ENCODE measurements at places on chromosomes 13 and 19.
A peak's percentile ranks its signal among the peaks of the same experiment; 100 is the strongest.

- no peak for DNase-seq
Measured at GRCh38 chr13:100100115-100100879, 11.4 kb downstream of the PCCA start.

- DNase-seq, result no peak
Measured at GRCh38 chr13:28268800-28269223, 130.5 kb downstream of the PAN3 start.

DNA sequence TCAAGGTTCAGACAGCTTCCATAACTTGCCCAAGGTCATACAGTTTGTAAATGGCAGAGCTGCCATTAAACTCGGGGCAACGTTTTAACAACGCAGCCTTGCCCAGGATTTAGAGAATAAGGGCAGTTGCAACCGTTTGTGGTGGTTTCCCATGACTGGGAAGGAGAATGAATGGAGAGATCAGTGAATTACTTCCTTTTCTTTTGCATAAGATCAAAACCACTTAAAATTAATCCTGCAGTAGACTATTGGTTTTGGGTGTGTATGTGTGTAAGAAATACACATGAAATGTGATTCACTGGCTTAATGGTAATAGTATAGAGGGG is 179.1 kb upstream of the MIR17HG start:
- no peak for DNase-seq

GRCh38 chr19:2727640-2727944 is 6.4 kb upstream of the DIRAS1 start:
- no peak for DNase-seq

- DNase-seq, result no peak
Measured at GRCh38 chr19:51055866-51056265, 9.0 kb downstream of the KLK13 start.

GRCh38 chr19:22421797-22422196 is 349 bp downstream of the ZNF98 start:
- no peak for DNase-seq

DNA sequence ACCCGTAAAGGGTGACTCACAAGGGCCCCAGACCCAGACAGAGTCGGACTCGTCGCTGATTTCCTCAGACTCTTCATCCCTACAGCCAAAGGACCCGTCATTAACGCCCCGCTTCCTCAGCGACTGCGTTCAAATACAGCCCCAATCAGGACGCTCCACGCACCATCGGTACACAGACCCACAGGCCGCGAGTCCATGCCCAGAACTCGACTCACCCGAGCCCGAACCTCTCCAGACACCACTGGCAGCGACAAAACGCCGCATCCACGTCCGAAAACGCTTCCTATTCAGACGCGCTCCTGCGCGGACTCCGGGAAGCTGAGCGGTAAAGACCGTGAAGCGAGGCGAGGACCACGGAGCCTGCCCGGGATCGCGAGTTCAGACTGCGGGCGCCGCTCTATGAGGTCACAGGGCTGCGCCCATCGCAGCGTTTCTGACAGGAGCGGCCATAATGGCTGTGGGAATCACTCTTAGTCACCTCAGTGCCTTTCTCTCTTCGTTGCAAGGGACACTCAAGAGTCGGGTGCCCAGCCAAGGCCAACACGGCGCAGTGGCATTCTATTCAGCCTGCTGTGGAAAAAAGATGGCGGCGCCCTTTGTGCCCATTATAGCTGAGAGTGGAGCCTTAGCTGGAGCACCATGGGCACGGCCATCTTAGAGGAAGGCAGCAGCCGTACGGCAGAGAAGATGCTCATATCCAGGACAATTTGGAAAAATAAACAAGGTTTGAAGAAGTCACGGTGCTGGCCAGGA is at the start of gene ZNF614:
Gene ZNF614, minus strand, starts transcription at position 353 of the 753 bp plus-strand sequence. CDS start 2,634 bp downstream, outside the sequence.
- peak; percentile 88 for DNase-seq

DNA sequence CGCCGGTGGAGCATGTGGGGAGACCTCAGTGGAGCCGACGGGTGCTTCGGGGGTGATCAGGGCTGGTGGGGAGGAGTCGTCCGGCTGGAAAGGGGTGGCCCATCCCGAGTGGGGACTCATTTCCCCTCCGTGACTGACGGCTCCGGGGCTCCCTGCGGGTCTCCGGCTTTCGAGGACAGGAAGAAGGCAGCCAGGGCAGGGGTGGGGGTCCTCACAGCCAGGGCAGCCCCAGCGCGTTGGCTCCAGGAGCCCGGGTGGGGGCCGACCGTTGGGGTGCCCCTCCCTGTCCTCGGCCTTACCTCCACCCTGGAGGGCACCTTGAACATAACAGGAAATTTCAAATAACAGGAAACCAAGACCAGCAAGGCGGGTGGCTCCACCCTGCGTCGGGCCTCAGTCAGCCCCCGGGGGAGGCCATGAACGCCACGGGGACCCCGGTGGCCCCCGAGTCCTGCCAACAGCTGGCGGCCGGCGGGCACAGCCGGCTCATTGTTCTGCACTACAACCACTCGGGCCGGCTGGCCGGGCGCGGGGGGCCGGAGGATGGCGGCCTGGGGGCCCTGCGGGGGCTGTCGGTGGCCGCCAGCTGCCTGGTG is at the start of gene S1PR4:
Gene S1PR4, plus strand, starts transcription at position 393 of the 596 bp plus-strand sequence. Its CDS starts 24 bp downstream, at position 417.
- DNase-seq, result peak; percentile 83

- DNase-seq, result no peak
Measured at GRCh38 chr19:38975861-38976271, 324 bp upstream of the FBXO17 start.

GRCh38 chr13:36341718-36342117 is 4.5 kb downstream of the SPART start:
- DNase-seq, result no peak

DNA sequence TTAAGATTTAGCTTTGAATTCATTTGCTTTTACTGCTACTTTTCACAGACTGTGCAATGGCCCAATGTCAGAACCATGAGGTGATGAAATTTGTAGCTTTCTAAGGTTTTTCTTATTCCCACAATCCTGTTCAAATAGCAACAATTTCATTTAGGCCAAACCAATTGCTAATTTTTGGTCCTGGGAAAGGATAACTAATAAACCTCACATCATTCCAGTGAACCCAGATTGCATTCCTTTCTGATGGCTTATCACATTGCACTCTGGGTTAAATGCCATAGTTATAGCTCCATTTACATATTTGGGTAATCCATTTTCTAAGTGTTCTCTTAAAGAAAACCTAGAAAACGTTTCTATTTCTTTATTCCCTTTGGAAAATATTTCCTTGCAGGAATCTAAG is 22.9 kb upstream of the POMP start:
- no peak for DNase-seq

DNA sequence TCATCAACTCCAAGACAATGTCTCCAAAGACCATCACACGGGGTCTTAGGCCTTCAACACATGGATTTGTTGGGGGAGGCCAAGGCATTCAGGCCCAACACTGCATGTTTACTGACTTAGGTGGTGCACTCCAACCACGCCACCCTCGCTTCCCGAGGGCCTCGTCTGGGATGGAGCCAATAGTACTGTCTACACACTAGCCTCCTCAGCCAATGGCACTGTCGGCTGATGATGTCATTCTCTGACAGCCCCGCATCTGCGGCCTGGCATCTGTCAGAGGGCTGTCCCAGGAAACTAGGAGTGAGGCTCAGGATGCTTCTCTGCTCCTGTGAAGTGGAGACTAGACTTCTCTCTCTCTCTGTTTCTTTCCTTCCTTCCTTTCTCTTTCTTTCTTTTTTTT is 96.6 kb downstream of the TEX26 start:
- no peak for DNase-seq

GRCh38 chr13:37473035-37473434 is 125.5 kb downstream of the POSTN start:
- DNase-seq, result no peak

GRCh38 chr19:28726533-28727479 is 486.1 kb downstream of the UQCRFS1 start:
- no peak for DNase-seq

DNA sequence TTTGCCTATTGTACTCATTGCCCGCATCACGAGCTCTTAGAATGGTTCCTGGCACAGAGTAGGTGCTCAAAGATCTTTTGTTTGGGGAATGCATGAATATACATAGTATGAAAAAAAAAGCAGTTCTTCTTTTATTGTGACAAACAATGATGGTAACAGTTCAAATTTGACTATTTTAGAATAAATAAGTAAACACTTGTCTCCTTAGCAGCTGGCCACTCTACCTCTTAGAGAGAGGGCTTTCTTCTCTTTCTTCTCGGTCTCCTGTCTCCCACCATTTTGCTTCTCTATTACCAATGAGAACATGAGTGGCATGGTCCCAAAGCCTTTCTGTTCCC is 639 bp upstream of the SLAIN1 start:
- no peak for DNase-seq

DNA sequence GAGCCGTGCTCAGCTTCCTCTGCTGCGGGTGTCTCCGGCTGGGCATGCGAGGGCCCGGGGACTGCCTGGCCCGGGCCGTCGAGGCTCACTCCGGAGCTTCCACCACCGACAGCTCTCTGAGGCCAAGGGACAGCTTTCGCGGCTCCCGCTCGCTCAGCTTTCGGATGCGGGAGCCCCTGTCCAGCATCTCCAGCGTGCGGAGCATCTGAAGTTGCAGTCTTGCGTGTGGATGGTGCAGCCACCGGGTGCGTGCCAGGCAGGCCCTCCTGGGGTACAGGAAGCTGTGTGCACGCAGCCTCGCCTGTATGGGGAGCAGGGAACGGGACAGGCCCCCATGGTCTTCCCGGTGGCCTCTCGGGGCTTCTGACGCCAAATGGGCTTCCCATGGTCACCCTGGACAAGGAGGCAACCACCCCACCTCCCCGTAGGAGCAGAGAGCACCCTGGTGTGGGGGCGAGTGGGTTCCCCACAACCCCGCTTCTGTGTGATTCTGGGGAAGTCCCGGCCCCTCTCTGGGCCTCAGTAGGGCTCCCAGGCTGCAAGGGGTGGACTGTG is 1.2 kb downstream of the S1PR4 start:
- peak; percentile 43 for DNase-seq

DNA sequence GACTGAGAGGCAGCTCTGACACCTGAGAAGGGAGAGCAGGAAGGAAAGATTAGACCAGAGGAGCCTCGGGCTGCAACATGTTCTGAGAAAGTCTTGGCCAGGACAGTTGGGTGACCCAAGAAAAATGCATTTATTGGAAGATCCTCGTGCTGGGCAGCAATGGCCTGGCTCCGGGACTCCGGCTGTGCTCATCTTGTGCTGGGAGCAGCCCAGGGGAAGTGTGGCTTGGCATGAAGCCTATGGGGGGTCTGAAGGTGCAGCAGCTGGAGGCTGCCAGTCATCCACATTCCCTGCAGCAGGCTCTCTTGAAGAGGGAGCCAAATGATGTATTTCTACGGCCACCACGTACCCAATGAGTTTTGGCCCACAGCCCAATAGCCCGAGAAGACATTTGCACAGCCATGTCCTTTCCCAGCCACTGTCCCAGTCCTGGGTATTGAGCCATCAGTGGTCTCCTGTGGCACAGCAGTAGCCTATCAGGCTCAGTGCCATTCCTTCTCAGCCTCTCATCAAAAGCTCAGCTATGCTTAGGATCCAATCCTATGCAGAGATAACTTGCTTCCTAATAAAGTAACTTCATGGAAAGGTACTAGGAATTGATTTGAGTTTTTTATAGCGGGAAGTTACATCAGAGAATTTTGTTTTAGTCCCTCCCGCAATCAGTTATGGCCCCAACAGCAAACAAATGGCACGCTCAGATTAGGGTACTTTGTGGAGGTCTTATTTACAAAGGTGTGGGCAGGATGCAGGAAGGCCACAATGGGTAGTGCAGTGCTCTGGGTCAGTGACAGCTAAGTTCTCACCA is 76.0 kb upstream of the MEDAG start:
- no peak for DNase-seq

DNA sequence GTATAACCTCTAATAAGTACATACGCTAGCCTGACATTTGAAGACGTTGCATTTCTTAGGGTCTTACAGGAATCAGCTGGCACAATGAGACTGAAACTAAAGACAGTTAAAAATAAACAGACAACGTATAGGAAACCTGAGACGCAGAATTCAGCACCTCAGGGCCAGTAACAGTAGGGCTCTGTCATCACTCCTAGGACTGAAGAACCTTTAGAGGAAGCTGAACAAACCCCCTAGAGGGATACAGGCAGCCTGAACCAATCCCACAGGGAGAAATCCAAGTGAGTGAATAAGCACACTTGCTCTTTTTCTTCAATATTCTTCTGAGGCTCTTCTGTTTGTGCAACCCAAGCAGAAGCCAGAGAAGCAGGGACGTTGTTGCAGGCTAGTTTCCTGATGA is 53.9 kb upstream of the KLHL1 start:
- DNase-seq, result no peak

GRCh38 chr13:81987159-81987558 is 1646.2 kb upstream of the SPRY2 start:
- DNase-seq, result no peak

- no peak for DNase-seq
Measured at GRCh38 chr19:14088634-14089411, 1.7 kb downstream of the SAMD1 start.

- DNase-seq, result no peak
Measured at GRCh38 chr13:95926231-95926630, 127.0 kb downstream of the UGGT2 start.

- peak; percentile 14 for DNase-seq
Measured at GRCh38 chr19:2820112-2820702, 539 bp downstream of the ZNF554 start.

All from activated CD4-positive, alpha-beta T cell treated with anti-CD3 and anti-CD28 coated beads, Interleukin-2, amount 10 ng/mL, durations not matched to agents 7 days and 5 days (primary cell).